ENCODE measurements at places on chromosomes 5 and 9.

- DNase-seq: no peak
These were observed 11.7 kb downstream of the C5 start for GRCh38 chr9:121038362-121038761.

DNA sequence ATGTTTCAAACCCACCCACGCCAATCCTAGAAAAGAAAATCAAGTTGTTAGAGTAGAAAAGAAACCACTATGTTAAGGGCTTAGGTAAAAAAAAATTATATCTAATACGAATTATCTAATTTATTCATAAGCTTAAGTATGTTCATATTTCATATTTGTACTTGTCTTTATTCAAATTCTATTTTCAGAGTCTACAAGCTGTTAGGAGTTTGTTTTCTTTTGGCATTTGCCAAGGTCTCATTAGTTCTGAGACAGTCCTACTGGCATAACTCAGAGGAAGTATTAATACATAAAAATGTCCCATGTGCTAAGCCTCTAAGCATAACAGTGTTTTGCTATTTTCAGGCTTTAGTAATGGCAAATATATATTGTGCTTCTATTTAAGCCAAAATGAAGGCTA lies 57.6 kb downstream of the STARD4 start:
- no peak for DNase-seq

DNA sequence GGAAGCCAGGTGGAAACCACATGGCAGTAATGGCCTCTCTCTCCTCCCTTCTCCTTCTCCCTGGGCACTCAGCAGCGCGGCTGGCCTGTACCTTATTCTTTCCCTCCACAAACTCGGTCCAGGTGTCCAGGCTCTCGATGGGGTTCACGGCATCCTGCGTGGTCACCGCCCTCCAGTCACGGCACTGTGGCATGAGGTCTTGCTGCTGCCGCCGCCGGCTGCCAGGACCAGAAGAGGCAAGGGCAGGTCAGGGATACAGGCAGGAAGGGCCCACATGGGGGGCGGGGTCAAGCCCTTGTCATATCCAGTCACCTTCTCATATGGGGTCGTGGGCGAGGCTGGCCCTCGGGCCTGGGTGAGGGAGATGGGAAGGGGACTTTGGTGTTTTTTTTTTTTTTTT lies 25.6 kb downstream of the FLT4 start:
- DNase-seq: no peak

DNA sequence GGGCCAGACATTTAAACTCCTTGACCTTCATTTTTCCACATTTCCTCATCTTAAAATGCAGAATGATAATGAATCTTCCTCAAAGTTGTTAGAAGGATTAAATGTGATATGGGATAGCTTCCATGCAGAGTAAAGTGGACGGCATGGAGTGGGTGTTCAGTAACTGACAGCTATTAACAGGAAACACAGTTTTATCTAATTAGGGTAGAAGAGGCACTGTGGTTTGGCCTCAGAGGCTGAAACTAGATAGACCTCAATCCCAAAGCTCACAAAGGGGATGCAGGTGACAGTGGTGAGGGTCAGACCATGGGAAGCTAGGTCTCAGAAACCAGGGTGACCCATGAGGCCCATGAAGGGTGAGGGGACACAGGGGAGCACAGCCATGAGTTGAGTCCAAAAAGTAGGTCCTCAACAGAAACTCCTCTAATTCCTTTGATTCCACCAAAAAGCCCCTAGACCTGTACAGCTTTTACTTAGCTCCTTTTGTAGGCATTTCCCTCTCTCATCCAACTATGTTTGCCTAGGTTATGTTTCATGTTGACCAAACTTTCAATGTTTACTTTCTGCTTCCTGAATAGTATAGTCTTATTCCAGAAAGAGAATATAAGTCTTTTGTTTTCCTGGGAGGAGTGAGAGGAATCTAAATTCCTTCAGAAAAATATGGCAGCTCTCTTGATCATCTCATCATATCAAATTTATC lies 27.9 kb upstream of the GLDC start:
- no peak for DNase-seq

- DNase-seq: no peak
These were observed 6.1 kb upstream of the BARX1 start for GRCh38 chr9:93960971-93961841.

DNA sequence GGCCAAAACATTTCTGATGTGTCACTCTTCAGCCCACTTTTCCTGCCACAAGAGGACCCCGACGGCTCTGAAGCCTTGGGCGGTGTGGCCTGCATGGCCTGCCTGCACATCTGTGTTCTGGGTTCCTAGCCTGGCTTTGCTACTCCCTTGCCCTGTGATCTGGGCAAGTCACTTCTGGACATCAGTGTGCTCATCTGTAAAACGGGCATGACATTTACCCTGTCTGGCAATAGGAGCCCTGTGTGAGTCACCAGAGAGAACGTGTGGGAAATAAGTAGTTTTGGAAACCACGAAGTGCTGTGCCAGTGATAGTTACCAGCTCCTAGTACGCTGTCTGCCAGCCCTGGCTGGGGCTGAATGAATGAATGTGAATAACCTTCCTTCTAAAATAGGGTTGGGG lies 90.8 kb downstream of the MACROH2A1 start:
- no peak for DNase-seq

DNA sequence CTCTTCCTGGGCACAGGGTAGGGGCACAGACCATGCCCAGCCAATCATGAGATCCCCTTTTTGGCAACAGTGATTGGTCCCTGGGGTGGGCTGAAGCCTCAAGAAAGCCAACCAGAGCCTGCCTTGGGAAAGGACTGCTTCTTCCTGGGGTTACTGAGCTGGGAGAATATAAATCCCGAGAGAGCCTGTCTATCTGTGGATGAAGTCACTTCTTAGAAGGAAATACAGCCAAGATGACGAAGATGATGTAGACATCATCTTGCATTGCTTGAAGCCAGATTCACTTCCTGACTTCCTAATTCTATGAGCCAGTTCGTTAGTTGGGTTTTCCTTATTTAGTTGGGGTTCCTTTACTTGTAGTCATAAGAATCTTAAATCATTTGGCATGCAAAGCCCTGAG lies 50.1 kb upstream of the PWWP2A start:
- no peak for DNase-seq

DNA sequence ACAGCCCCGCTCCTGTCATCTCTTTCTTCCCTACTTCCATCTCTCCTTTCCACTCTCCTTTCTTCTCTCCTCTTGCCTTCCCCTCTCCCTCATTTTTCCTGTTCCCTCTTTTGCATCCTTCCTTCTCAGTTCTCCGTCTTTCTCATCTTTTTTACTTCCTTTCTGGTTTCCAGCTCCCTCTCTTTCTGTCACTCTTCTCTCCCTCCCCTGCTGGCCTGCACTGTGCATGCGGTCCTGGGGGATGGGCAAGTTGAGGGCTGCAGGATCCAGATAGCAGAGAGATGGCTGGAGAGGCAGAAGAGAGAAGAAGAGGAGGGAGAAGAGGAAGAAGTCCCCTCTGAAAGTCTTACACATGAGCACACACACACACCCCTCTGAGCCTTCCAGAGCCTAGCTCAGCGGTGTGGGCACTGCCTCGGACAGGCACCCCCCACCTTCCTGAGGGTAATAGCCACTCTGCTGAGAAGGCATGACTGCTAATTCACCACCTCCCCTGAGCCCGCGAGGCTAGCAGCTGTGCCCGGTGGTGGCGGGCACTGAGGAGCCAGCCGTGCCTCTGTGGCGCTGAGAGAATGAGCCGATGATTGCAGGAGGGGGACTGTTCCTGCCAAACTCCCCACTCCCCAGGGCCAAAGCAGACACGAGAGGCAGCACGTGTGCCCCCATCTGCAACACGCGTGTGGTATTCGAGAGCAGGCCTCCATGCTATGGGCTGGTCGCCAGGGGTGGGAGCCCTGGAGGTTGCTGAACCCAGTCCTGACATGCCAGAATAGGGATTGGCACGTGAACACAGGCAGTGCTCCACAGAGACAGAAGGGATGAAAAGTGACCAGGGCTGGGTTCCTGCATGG lies 3.7 kb upstream of the CAMK2A start:
- DNase-seq: no peak

GRCh38 chr9:86550401-86550800 lies 196.2 kb upstream of the TUT7 start:
- no peak for DNase-seq

DNA sequence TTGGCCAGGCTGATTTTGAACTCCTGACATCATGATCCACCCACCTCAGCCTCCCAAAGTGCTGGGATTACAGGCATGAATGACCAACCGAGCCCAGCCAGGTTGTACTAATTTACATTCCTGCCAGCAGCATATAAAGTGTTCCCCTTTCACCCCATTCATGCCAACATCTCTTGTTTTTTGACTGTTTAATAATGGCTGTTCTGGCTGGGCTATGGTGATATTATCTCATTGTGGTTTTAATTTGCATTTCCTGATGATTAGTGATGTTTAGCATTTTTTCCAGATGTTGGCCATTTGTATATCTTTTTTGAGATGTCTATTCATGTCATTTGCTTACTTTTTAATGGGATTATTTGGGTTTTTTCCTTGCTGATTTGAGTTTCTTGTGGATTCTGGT lies 87.3 kb downstream of the INVS start:
- no peak for DNase-seq

DNA sequence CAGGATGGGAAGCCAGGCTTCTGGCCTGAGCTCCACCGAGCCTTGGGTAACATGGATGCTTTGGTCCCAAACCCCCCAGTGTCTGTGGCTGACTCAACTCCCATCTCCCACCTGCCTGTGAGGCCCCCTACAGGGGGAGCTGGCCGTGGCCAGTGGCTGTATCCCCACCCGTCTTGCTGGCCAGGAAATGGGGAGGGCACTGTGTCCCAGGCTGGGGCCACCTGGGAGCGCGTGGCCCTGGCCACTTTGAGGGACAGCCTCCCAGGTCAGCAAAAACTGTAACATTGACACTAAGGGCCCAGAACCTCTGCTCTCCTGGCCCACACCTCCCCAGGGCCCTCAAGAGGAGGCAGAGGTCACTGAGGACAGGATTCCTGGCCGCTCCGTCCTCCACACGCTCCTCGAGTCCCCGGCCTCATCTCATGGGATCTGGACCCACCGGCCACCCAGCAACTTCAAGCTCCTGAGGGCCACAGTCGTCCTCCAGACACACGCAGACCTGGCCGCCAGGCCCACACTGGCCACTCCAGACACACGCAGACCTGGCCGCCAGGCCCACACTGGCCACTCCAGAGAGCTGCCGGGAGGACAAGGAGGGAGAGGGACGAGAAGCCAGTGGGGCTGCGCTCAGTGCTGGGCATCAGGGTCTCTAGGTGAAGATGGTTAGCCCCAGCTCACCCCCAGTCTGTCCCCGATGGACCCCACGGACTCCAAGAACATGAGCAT lies 44.2 kb downstream of the DBH start:
- no peak for DNase-seq

GRCh38 chr9:133704711-133705181 lies 33.4 kb downstream of the SARDH start:
- no peak for DNase-seq

- DNase-seq: no peak
These were observed 11.4 kb downstream of the GOLGA1 start for GRCh38 chr9:124929464-124929863.

- DNase-seq: no peak
These were observed 34.2 kb downstream of the IPPK start for GRCh38 chr9:92635760-92636159.

GRCh38 chr5:112668911-112669310 lies 68.8 kb upstream of the APC start:
- DNase-seq: no peak

GRCh38 chr5:58804291-58804690 lies 221.4 kb downstream of the RAB3C start:
- no peak for DNase-seq

DNA sequence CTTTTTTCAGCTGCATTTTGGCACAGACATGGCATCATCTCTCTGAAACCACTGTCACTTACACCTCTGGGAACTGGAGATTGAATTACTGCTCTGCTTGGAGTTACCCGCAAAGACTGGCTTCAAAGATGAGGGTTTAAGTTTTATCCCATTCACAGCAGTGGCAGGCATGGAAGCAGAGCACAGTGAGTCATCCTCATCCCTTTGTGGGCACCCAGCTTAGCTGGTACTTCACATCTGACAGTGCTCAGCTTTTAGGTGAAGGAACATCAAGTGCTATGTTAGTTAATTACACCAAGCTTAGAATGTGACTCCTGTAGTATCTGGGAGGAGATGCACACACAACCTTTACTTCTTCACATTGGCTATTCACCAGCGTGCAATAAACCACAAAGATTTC lies 24.8 kb upstream of the ALDH1A1 start:
- DNase-seq: no peak

- no peak for DNase-seq
These were observed 200.6 kb upstream of the IRX1 start for GRCh38 chr5:3394891-3395599.

DNA sequence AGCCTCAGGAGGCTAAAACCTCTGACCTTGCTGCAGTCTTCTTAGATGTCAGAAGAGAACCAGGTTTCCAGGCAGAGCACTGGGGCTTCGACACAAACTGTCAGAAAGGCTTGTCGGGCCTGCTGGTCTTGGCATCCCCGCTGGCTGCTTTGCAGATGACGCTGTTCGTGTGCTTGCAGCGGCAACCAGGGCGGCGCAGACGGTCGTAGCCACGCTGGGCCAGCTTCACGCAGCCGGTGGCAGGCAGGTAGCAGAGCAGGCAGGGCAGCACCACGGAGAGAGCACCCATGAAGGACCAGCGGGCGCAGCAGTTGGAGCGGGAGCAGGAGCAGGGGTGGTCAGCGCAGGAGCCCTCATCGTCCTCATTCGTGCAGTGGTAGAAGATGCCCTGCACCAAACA lies 10.7 kb downstream of the SPRY4 start:
- DNase-seq: no peak

DNA sequence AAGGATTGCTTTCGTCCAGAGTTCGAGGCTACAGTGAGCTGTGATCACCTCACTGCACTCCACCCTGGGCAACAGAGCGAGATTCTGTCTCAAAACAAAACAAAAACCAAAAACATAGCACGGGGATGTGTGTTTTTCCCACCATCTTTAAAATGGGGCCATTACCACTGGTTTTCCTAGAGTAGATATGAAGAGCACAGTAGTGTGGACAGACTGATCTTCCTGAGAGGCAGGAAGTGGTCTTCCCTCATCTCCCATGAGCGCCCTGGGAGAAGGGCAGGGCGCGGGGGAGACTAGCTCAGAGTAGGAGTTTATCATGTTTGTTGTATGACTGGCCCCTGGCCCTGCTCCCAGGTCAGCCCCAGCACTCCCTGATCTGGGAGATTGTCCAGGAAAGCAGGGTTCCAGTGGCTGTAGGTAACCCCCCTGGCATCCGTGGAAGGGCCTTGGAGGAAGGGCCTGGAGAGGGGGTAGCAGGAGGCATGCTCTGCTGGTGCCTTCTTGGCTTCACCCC lies 2.3 kb downstream of the SUSD3 start:
- no peak for DNase-seq

- DNase-seq: no peak
These were observed 36.2 kb upstream of the REEP2 start for GRCh38 chr5:138402640-138403039.

GRCh38 chr9:115668521-115668920 lies 485.1 kb upstream of the PAPPA start:
- DNase-seq: no peak

DNA sequence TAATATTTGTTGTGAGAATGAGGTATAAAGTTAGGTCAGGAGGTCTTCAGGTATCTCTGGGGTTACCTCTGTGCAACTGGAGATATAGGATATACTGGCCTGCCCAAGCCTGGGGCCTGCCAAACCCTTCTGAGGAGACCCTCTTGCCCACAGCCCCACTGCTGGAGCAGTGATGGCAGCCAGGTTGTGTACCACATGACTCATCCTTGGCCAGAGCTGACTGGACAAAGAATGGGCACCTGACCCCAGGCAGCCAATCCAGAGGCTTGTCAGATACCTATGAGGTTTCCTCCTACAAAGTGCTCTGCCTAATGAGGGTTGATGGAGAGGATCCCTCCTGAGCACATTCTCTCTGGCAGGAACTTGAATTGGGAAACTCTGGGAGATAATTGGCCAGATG lies 56.1 kb upstream of the TBC1D2 start:
- DNase-seq: no peak

- DNase-seq: no peak
These were observed 114.3 kb downstream of the ASTN2 start for GRCh38 chr9:117300371-117301110.
